ENCODE measurements at places on chromosomes 16 and 17. TPM values are rescaled to one million over a fixed set of nuclear protein-coding genes. Genes with fewer than 3 reads are reported as not detected.

GP1BA gene
- not detected for total RNA-seq

TBC1D3G gene
- not detected for total RNA-seq

KRT31 gene
- total RNA-seq = not detected

NOS2 gene
- not detected for total RNA-seq

NOL3 gene
- total RNA-seq = 492 TPM

CYB5B gene
- 9.3 TPM for total RNA-seq

TAC4 gene
- not detected for total RNA-seq
